ENCODE measurements at places on chromosomes 2 and 18.

DNA sequence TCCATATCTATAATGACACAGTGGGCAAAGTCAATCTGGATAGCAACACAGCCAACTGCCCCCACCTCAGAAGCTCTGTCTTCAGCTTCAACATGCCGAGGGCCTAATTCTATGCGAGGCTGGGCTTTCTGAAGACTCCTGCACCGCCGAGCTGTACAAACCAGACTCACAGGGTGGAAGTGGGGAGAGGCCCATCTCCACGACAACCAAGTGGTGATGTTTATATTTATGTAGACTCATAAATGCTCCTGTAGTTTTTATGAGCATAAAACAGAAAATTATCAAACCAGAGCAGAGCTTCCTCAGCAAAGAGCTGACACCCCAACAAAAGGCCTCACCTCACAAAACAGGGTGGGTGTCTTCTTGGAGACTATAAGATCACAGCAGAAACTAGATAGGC lies 77.0 kb upstream of the LGALSL start:
- DNase-seq, result no peak

- no peak for DNase-seq
Observed at GRCh38 chr2:47026748-47027534, 111.3 kb upstream of the MCFD2 start.

GRCh38 chr2:130328710-130329109 lies 14.0 kb upstream of the IMP4 start:
- DNase-seq, result no peak

DNA sequence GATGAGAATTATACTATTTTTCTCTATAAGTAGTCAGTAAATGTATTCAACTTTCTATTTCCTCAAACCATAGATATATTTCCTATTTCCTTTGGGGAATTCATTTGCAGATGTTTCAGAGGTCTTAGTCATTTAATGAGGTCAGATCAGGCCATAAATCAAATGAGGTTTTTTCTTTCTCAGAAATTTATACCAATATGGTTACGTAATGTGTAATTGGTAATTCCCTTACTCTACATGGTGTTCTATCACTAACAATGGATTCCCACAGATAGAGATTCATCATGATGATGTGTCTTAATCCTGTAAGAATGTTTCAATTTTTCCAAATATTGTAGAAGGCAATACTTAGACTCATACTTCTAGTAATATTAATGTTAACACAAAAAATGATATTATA lies 108.0 kb downstream of the DPP4 start:
- no peak for DNase-seq

DNA sequence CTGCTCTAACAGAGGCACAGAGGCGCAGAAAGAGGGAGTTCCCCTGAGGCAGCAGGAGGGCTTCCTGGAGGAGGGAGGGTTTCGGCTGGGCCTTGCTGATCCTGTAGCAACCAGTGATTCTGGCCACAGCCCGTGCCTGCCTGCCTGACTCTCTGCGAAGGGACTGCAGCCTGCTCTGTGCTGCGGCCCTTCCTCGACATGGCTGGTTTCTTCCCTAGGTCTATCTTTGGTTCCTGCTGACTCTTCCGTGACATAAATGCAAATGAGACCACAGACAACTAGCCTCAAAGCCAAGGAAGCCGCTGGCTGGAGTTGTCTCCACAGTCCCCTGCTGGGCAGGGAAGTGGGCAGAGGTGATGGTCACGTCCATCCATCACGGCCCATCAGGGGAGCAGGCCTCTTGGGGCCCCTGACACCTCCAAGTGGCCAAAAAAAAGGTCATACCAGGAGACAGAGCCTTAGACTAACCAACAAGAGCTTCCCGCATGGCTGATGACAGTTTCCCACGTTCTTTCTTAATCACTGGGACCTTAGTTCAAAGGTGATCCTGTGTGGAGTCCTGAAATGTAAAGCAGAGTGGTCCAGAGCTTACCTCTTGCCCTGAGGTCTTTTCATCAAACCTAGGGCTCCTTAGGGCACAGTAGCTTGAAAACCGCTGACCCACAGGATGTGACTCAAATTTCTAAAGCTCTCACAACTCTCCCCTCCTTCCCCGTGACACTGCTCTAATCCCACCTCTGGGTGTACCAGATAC lies 55.3 kb downstream of the HS1BP3 start:
- no peak for DNase-seq
